ENCODE measurements at places on chromosomes 13 and 19.

GRCh38 chr13:90305796-90306195, 1041.7 kb upstream of the MIR17HG start:
- DNase-seq = no peak

- no peak for DNase-seq
These were observed 150.6 kb upstream of the RNF113B start for GRCh38 chr13:98327371-98328270.

DNA sequence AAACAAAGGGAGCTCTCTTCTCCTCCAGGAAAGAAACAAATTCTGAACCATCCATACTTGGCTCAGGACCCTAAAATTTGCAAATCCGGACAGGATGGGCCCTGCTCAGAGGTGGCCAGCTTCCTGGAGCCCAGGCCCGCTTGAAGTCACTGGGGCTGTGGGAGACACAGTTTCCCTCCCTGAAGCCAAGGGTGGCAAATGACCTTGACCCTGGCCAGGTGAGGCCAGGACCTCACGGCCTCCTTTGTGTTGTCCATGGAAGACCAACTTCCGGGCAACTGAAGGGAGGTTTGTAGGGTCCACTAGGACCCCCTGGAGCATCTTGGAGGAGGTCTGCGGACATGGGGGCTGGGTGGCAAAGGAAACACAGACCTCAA, 5.5 kb downstream of the NANOS3 start:
- DNase-seq = no peak

DNA sequence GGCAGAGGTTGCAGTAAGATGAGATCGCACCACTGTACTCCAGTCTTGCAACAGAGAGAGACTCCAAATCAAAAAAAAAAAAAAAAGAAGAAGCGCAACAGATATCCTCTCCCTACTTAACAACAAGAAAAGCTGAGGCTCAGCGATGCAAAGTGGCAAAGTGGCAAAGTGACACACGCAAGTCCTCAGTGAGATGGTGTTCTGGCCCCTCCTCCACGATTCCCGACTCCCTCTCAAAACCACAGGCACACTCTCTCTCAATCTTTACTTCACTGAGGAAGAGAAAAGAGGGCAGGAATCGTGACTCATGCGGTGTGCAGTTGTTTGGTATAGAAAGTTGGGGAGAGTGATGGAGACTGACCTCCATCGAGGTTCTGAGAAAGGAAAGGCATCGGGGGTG, 12.6 kb downstream of the FFAR2 start:
- no peak for DNase-seq

- DNase-seq = peak; percentile 81
These were observed 982 bp upstream of the DACT3 start for GRCh38 chr19:46661735-46662592.

DNA sequence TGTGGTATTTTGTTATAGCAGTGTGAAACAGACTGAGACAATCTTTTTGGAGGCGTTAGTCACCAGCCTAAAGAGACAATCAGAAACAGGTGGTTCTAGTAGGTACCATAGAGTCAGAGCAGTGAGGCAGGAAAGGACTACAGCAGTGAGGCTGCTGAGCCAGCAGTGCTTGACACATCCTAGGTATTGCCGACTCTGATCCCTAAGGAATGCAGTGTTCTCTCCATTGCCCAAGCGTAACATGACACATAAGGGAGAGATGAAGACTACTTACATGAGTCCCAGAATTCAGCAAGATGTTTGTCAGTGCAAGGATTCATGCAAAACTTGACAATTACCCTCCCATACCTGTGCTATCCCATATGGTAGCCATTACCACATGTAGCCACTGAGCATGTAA, 62.4 kb upstream of the XPO4 start:
- DNase-seq = no peak

- no peak for DNase-seq
These were observed 271.2 kb downstream of the ENOX1 start for GRCh38 chr13:43515531-43515930.

- DNase-seq = no peak
These were observed 14.0 kb downstream of the GPR183 start for GRCh38 chr13:99293178-99293577.

GRCh38 chr13:36862002-36862685, 43.1 kb downstream of the RFXAP start:
- no peak for DNase-seq

GRCh38 chr13:47188802-47189201, 291.9 kb upstream of the HTR2A start:
- no peak for DNase-seq

- DNase-seq = no peak
These were observed 141.0 kb downstream of the RAP2A start for GRCh38 chr13:97574926-97575325.

DNA sequence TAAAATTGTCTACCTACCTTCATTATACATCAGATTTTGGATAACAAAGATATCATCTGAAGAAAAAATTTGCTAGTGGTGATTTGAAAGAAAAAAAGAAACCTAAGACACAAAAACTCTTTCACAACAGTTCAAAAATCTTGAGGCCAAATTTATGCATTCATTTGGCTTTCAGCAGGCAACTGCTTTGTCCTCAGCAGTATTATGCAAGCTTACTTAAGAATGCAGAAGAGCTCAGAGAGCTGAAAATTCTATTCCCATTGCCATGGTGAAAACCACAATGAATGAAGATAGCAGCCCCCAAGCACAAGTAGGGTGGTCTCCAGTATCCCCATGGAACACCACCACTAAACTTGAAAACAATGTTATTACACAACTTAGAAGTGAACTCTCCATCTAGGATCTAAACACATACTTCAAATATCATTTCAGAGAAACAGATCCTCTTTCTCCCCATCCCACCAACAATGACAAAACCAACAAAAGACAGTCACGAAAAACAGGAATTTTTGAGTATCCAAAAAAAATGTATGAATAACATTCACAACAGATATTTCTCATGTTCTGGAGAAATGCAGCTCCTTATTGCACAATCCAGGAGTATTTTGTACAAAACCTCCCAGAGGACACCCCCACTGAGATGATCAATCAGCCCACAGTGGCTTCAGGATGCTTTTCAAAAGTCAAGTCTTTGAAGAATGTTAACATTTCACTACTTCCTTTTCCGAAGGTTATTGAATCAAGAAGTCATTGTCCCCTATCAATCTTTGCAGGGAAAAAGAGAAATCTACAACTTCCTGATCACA, 192.7 kb downstream of the LHFPL6 start:
- no peak for DNase-seq

GRCh38 chr13:48431431-48431830, 18.5 kb upstream of the LPAR6 start:
- no peak for DNase-seq

- no peak for DNase-seq
These were observed 64.8 kb upstream of the KLHL1 start for GRCh38 chr13:70172946-70173597.

GRCh38 chr19:39496063-39496462, 2.7 kb upstream of the DLL3 start:
- no peak for DNase-seq

- DNase-seq = no peak
These were observed 9.8 kb upstream of the FRY start for GRCh38 chr13:32021785-32022184.

DNA sequence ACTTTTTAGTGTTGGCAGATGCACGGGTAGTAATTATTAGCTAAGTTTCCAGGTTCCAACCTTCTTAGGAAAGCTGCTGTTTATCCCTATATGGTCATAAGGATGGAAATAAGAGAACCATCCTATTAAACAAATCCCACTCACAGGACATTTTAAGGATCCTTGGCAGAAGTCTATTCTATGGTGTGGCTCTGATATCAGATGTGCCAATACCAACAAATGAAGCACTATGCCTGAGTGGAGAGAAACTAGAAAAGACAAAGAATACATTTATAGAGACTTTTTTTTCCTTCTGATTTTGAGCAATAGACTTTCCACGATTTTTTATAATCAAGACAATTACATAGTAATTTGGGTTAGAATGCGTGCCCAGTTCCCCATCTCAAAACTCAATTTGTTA, 12.6 kb downstream of the PCDH17 start:
- no peak for DNase-seq

DNA sequence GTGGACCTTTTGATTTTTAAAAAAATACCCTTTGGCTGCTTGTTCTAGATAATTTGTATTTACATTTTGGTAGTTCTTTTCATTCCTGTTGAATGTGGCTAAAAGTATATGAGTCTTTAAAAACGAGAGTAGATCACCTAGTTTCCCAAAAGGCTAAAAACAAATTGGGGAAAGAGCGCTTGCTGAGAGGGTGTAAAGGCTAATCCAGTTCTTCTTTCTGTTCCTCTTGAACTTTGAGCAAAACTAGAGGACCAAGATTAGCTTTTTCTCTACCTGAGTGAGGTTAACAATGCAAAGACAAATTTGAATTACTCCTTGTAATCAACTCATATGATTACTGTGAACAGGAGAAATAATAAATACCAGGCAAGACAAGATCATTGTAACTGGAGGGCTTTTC, 2513.2 kb downstream of the PCDH9 start:
- DNase-seq = no peak

- no peak for DNase-seq
These were observed 1.7 kb upstream of the USPL1 start for GRCh38 chr13:30615866-30616541.

DNA sequence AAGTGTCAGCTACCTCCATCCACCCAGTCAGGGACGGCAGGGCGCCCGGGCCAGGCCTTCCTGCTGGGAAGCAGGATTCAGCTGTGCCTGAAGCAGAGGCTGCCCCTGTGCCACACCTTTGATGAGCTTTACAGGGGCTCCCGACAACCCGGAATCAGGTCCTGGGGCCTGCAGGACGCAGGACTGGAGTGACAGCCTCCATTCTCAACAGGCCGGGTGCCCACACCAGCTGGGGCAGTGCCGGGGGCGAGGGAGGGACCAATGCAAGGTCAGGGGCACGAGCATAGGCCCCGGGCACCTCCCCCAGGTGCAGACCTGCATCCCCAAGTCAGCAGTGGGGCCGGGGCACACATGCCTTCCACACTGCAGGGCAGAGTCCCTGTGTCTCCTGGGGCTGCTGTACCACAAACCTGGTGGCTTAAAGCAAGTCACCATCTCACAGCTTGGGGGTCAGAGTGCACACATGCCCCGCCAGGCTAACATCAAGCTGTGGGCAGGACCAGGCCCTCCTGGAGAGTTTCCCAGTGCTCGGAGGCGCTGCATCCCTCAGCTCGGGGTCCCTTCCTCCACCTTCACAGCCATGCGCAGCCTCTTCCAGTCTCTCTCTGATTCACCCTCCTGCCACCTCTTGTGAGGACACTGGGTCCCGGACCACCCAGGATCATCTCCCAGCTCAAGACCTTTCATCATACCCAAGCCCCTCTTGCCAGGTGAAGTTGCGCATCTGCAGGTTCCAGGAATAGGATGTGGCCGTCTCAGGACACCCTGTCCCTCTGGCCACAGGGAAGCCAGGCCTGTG, 13.4 kb downstream of the UBXN6 start:
- no peak for DNase-seq

DNA sequence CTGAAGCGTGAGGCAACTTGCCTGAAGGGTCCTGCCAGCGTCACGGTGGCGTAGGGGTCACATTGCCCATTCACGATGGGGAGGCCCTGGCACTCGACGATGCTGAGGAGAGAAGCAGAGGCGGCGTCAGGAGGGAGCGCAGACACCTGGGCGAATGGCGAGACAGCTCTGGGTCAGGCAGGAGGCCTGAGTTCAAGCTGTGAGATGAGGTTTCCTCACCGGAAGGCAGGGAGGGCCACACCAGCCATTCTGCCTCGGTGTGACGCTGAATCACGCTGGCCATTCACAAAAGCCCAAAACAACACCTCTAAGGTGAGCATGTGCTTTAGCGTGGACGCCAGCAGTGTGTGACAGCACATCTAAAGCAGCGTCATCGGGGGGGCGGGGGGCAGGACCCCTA, 54.0 kb upstream of the C13orf46 start:
- DNase-seq = no peak

GRCh38 chr19:31348481-31349159, 616 bp downstream of the TSHZ3 start:
- DNase-seq = no peak

DNA sequence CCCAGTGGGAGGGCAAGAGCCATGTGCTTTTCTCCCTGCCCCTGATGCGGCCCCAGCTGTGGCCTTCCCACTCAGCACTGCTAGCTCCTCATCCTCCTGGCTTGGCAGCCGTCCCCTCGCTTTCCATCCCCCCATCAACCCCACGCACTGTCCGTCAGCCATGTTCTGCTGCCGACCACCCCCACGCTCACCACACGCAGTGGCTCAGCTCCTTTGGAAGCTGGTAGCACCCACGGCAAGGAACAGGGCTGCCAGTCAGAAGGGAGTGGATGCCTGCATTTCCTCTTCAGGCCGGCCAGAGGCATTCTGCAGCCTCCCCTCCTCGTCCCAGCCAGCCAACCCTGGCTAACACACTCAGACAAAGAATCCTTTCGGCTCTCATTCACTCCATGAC, 6.3 kb downstream of the CALM3 start:
- DNase-seq = no peak

GRCh38 chr13:49645451-49645850, 17.1 kb downstream of the ARL11 start:
- no peak for DNase-seq

DNA sequence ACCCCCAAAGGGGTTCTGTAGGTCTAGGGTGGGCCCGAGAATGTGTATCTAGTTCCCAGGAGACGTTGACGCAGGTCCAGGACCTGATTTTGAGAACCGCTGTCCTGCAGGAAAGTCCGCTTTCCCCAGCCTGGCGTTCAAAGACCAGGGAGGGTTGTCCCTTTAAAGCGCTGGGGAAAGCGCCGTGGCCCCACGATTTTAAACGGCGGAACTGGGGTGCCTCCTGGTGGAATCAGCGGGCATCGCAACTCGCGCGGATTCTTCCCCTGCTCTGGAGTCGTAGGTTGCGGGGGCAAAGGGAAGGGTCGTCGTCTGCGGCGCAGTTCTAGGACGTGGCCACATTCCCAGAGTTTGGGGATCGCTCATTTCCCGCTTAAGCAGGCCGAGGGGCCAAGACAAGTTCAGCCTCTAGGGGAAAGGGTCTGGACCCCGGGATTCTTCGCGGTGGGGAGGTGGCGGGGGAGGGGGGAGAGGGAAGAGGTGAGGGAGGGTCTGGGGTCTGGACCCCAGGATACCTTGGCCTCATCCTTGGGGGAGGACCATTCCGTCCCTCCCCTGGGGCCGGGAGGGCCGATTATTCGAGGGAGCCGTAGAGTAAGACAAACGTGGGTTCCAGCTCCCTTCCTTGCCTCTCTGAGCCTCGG, 7.7 kb downstream of the PNMA8B start:
- DNase-seq = peak; percentile 38

DNA sequence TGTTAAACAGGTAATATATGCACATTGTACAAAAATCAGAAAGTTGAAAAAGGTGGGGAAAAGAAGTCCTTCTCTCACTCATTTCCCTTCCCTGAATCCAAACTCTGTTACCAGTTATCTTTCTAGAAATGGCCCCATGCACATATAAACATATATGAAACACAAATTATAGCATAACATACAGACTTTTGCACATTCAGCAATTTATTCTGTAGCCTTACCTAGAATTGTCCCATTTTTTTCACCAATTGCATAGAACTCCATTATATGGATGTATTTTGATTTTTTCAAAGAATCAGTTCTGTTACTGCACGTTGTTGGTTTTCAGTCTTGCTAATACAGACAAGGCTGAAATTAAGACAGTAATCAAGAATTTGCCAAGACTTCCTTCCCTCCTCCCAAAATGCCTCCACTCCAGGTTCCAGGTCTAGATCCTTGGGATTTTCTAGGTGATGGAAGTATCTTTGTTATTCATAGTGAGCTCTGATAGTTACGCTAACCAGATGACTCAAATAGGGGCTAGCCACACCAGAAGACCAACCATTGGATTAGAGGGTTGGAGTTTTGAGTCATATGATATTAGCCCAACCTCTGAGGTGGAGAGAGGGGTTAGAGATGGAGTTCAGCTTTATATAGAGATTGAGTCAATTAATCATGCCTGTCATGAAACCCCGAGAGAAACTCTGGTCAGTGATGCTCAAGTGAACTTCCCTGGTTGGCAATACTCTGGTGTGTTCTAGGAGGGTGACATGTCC, 30.7 kb downstream of the GPR180 start:
- DNase-seq = no peak
